ENCODE measurements at places on chromosomes 11 and 22. TPM values are rescaled to one million over a fixed set of nuclear protein-coding genes. Genes with fewer than 3 reads are reported as not detected.

DNA sequence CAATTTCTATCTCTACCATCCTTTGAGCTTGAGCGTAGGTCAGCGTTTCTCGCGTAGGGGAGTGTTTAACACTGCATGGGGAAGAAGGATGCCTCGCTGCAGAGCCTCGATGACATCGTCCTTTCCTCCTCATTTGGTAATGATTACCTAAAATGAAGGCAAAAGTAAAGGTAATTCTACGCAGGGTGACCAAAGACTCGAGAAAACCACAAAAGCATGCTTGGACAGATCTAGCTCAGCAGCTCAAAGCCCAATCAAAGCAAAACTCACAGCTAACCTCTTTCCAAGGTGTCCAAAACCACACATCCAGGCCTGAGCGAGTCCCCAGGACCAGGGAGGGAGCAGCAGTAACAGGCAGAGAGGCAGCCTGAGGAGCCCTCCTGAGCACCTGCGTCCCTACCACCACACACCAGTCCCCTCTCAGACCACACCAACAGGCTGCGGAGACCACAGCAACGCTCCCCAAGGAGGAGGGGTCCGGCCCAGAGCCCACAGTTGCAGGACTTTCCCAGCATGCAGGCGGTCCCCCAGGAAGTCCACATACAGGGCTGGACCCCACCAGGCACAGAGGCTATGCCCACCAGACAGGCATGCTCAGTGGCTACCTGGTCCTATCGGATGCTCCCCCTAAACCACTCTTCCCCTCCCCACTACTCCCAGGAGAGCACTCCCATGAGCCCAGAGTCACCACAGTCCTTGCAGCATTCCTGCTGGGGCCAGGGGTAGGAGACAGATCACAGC is 3.3 kb downstream of the BRD1 start:
- DNase-seq: no peak

GRCh38 chr22:49406047-49406650 is 421.5 kb downstream of the BRD1 start:
- DNase-seq: peak; percentile 15

- DNase-seq: no peak
These were observed 23.9 kb downstream of the STIM1 start for GRCh38 chr11:3879216-3879966.

DNA sequence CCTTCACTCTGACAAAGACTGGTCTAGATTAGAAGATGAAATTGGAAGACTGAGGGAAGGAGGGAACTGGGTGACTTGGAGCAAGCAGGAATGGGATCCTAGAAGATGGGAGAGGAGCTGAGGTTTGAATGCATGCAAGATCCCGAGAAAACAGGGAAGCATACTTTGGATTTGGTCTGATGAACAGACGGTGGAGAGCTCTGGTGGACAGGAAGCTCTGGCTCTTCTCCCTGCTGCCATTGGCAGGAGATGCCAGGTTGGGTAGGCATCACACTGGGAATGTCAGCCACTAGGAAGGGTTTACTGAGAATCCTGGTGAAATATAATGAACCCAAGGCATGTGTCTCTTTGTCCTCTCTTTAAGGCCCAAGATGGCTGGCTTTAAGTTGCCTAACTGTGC is 16.5 kb downstream of the NAV2 start:
- no peak for DNase-seq

DNA sequence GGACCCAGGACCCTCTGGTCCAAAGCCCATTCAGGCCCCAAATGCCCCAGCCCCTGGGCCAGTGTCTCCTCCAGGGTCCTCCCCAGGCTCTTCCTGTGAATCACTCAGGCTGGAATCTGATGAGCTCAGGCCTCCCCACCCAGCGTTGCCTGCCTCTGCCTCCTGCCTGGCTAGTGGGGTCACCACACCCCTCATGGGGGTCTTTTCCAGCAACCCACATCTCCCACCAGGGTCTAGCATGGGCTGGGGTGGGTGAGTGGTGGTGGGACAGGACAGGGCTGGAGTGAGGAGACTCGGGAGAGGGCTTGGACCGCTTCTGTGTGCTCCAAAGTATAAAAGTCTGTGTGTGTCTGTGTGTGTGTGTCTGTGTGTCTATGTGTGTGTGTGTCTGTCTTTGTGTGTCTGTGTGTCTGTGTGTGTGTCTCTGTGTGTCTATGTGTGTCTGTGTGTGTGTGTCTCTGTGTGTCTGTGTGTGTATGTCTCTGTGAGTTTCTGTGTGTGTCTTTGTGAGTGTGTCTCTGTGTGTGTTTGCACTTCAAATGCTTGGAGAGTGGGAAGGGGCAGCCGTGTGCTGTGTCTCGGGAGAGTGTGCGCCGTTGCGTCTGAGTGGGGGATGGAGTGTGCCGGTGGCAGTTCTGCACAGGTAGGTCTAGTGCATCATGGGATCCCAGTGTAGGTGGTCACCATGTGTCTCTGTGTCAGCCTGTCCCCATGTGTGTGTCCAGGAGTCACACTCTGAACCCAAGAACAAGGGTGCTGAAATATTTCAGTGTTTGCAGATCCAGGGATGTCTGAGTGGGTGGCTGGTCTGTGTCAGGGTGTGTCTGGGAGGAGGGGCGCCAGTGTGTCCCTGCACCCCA is 8.8 kb downstream of the RIN1 start:
- DNase-seq: peak; percentile 47

- no peak for DNase-seq
These were observed 41.5 kb upstream of the TP53I11 start for GRCh38 chr11:44992181-44992582.

- DNase-seq: no peak
These were observed 4.5 kb upstream of the NEFH start for GRCh38 chr22:29475550-29475949.

Gene TRIM44
- 16.9 TPM for total RNA-seq

Gene FOXRED2
- 12.5 TPM for total RNA-seq

Gene PRAME
- not detected for total RNA-seq

Gene OR52I1
- total RNA-seq: not detected

All from H7 (cell line).